ENCODE measurements at places on chromosomes 6 and 20.

- no peak for DNase-seq
Observed at GRCh38 chr6:139510040-139510790, 135.8 kb upstream of the CITED2 start.

- no peak for DNase-seq
Observed at GRCh38 chr20:33070111-33071053, 9.1 kb upstream of the BPIFB4 start.

GRCh38 chr6:169075915-169076654 is 177.6 kb downstream of the THBS2 start:
- DNase-seq, result no peak

DNA sequence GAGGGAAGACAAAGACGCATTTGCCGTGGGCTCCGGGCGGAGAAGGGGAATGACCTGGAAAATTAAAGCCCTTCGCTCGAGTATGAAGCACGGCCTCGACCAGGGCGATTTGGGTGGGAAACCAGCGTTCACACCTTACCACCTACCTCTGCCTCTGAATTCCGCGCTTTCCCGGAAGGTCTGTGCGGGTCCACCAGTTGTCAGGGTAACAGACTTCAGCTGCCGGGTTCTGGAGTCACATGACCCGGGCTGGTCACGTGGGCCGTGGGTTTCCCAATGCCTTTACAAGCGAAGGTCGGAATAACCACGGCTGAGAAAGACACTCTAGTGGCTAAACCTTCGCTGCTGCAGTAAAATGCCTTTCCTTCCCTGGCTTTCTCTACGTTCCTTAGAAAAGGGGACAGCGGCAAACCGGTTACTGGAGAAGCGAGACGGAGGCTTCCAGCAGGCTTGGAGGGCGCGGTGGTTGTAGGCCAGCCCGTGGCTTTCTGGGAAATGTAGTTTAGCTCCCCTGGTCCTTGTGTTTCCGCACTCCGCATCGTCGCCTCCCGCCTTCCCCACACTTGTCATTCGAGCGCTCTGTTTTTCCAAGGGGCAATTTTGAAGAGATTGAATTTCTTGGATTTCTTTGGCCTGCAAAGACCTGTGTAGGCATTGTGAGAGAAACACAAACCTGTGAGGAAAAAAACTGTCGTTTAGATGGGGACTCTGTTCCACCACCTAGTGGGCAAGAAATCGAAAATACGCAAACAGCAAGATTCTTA is at the start of gene CEP162:
TSS of gene CEP162 (minus strand) at position 210 of the 764 bp plus-strand sequence. CDS start 1,250 bp downstream, outside the sequence.
- peak; percentile 73 for DNase-seq

- DNase-seq, result no peak
Observed at GRCh38 chr20:32603046-32603726, 18.1 kb upstream of the NOL4L start.

GRCh38 chr6:158464483-158464882 is 95.4 kb upstream of the TMEM181 start:
- DNase-seq, result no peak

GRCh38 chr20:42093542-42094440 is 475.6 kb upstream of the CHD6 start:
- DNase-seq, result no peak

DNA sequence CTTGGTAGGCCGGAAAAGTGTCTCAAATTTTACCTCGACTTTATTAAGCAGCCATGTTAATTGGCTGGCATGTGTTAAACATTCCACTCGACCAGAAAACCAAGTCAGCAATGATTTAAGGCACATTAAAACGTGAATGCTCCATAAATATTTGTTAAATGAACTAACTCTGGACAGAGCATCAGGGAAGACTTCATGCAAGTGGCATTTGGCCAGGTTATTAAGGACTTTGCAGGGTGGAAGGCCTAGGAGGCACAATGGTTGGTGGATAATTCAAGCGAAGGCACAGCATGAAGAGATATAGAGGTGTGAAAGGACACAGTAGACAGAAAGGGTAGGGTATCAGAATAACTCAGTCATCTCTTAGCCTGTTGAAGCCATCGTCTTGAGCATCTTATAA is 23.0 kb downstream of the ELOVL5 start:
- DNase-seq, result no peak

GRCh38 chr20:58871533-58872102 is 19.1 kb downstream of the GNAS start:
- DNase-seq, result no peak

GRCh38 chr6:47420394-47421371 is 56.9 kb upstream of the CD2AP start:
- no peak for DNase-seq

DNA sequence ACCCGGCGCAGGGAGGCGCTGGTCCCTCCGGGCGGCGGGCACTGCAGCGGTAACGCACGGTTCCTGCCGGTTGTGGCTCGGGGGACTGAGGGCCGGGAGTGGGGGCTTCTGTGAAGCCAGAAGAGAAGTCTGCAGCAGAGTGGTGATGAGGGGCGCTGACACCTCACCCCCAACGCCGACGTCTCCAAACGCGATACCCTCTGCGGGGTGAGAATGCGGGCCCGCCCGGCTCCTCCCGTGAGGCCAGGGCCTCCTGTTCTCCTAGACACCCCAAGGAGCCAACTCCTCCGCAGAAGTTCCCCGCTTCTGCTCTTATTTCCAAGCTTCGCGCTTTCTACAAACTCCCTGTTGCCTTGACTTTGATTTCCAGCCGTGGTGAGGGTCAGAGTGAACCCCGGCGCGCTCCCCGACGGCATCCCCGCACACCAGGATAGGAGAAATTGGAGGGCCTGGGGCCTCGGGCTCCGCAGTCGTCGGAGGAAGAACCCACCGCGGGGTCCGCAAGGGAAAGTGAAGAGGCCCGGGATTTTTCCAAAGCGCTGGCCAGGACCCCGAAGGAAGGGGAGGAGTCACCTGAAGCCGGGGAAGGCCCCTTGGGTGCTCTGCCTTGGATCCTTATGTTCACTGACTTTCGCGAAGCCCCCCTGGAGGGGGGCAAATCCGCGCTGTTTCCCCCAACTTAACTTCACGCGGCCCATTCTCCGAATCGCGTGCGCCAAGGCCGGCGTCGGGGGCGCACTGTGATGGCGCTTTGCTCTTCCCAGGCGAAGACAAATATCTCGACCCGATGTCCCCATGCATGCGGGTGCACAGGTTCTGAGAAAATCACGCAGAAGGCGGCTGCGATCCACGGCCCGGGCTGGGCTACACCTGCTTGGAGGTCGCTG is 3.1 kb upstream of the INSM1 start:
- no peak for DNase-seq

DNA sequence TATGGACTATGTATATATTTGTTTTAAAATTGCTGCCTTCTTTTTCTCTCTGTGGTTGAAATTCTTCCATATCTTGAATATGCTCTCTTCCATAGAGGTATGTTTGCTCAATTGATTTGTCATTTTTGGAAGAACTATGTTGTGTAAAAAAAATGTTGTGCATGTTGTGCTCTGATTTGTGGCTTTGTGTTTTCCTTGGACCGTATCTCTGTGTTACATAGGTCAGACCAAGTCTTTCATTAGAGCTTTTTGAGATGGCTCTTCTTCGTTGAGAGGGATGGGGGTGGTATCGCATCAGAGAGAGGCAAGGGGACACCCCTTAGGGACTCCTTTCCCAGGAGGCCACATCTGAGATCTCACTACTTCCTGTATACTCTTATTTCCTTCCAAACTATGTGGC is 43.8 kb downstream of the TMEM244 start:
- DNase-seq, result no peak

DNA sequence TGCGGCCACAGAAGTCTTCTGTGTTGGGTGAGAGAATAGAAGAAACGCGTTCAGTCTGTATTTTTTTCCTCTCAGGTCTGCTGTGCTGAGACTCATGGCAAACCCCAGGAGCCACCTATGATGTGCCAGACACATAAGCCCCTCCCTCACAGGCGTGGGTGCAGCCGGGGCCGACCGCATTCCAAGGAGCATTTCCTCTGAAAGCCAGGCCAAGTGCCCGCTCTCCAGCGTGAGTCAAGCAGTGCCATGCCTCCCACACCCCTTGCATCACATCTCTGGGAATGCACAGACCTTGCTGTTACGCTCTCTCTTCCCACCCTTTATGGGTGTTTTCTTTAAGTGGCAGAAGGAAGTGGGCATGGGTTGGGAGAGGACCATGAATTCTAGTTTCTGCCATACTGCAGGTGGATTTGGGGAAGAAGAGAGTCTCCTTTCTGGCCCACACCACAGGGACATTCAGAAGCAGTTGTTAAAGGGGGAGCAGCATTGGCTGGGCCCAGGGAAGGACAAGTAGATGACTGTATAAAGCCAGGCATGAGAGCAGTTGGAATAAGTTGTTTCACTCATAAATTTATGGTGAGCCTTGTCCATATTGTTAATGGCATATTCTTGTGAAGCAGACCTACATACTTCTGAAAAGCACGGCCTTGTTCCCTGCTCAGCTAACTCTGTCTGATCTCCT is 37.1 kb upstream of the TFAP2A start:
- no peak for DNase-seq
